ENCODE measurements at places on chromosomes 3 and 15.

DNA sequence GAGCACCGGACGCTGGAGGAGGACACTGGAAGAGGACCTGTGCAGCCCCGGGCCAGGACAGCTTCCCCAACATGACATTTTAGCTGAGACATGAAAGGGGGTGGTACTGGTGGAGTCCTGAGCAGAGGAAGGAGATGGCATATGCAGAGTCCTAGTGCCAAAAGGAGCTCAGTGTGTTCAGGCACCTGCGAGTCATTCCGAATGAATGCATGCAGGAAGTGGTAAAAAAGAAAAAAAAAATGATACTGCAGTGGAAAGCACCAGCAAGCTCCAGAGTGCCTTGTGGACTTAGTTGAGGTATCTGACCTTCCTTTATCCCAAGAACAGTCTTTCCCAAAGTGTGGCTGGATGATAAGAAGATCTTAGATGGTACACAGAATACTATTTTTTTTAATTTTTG lies 6.6 kb upstream of the ZNF148 start:
- peak; percentile 83 for DNase-seq

- DNase-seq, result no peak
These were observed 56.6 kb downstream of the RHCG start for GRCh38 chr15:89439764-89440163.

DNA sequence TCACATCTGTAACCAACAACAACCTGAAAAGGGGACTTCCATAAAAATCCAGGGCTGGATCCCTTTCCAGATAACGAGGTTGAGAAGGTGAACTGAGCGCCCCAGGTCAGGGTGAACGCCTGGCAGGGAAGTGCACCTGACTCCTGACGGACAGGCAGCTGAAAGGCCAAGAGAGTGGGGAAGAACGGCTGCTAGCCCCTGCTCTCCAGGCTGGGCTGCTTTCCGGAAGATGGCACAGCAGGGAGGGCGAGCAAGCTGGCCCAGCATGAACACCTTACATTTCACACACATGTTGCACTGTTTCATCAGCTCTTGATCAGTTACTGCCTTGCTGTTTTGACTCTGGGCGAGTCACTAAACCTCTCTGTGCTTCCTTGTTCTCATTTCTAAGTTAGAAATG lies 127.2 kb upstream of the IQSEC1 start:
- DNase-seq, result no peak

- peak; percentile 2 for DNase-seq
These were observed 247.9 kb downstream of the ZMAT3 start for GRCh38 chr3:178823591-178824246.

DNA sequence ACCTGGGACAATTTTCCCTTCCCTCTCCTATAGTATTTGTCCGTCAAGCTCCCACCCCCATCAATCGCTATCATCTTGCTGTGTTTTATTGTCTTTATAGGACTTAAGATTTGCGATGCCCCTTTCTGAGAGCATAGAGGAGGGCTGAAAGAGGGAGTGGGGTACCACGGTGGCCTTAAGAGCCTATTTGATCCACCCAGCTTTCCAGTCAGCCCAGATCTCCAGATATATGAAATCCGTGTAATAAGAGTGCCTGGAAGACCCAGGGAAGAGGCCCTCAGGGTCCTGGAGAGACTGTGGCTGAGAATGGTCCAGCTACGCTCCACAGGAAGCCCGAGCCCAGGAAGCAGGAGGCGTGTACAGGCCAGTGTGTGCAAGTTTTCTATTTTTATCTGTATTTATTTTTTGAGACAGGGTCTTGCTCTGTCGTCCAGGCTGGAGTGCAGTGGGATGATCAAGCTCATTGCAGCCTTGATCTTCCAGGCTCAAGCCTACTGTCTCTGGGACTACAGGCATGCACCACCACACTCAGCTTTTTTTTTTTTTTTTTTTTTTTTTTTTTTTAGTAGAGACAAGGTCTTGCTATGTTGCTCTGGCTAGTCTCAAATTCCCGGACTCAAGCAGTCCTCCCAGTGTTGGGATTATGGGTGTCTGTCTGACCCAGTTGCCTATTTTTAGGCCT lies 964 bp upstream of the NCKIPSD start:
- DNase-seq, result no peak

- no peak for DNase-seq
These were observed 84.2 kb downstream of the LRRC28 start for GRCh38 chr15:99335508-99335907.

DNA sequence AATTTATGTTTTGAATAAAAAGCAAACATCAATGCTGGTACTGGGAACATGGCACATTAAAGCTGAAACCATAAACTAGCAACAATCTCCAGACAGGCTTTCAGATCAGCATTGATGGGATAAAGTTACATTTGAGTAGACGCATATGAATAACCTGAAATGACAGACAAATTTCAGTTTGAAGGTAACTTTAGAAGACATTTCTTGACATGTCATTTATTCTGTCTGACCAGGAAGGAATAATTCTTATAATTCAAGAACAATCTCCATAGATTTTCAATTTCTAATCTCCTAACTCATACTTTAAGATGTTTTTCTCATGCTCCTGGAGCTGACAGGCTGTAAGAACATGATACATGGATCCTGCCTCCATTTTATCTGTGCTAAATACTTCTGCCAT lies 69.8 kb downstream of the PLCH1 start:
- no peak for DNase-seq

GRCh38 chr3:148023994-148024393 lies 614.8 kb downstream of the ZIC1 start:
- peak; percentile 56 for DNase-seq

DNA sequence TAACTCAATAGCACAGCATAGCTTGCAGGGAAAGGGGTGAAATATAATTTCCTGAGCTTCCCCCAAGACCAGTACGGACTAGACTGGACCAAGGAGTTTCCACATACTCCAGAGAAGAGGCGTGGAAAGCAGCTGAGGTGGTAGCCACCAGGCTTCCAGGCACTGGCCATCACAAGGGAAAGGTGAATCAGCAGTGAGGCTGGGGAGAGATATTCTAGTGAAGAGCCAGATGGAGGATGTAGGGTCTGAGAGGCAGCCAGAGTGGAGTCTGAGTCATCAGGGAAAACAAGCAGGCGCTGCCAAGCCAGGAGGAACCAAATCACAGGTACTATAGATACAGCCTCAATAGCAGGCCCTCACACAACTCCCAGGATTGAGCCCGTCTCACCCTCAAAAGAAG lies 9.6 kb upstream of the RASA2 start:
- peak; percentile 49 for DNase-seq

DNA sequence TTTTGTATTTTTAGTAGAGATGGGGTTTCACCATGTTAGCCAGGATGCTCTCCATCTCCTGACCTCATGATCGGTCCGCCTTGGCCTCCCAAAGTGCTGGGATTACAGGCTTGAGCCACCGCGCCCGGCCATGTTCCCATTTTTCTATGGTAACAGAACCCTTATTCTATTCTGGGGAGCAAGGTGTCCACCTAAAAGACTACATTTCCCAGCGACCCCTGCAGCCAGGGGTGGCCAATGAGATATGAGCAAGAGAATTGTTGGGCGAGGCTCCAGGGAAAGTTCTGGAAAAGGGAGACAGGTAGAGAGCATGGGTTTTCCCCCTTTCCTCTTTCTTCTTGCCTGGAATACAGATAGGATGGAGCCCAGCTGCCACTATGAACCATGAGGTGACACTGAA lies 96.9 kb downstream of the LINGO1 start:
- DNase-seq, result no peak

GRCh38 chr15:52199271-52199670 lies 8.1 kb upstream of the GNB5 start:
- DNase-seq, result no peak

DNA sequence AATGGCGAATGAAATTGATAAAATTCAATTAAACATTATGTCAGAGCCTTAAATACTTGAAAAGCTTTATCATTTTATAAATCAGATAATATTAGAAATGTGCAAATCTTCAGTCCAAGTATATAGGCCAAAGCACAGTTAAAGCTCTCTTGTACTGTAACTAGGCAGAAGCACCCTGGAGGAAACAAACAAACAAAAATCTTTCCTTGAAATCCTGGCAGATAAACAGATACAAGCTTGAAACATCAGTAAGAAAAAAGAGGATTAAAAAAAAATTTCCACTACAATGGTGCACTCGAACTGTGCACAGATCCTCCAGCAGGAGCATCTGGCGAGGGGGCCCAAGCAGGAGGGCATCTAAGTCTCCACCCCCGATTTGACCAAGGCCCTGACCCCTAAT lies 166.6 kb downstream of the PLD1 start:
- no peak for DNase-seq

GRCh38 chr3:98552232-98553020 lies 20.6 kb downstream of the GPR15 start:
- DNase-seq, result no peak

DNA sequence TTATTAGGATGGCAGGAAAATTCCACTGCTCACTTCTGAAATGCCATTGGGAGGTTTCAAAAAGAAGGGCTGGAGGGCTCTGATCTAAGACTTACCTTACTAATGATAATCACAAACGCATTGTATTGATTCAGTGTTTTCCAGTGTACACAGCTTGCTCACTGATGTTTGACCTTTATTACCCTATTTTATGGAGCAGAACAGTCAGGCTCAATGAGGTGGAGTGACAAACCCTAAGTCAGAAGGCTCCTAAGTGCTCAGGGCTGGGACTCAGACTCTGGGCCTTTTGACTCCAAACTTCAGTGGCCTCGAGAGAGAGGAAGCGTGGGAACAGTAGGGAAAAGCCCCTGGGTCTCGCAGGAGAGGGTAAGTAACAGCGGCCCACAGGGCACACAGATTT lies 20.3 kb upstream of the RAD18 start:
- no peak for DNase-seq

GRCh38 chr3:187773233-187774184 lies 28.2 kb upstream of the BCL6 start:
- DNase-seq, result no peak

GRCh38 chr3:45226206-45226915 lies at the start of gene TMEM158:
Gene TMEM158 (minus strand): TSS chr3:45226287. CDS start chr3:45226027, 260 bp downstream.
- peak; percentile 77 for DNase-seq

GRCh38 chr3:48407542-48408099 lies 22.3 kb downstream of the PLXNB1 start:
- DNase-seq, result no peak

- DNase-seq, result no peak
These were observed 242.6 kb upstream of the TPRG1 start for GRCh38 chr3:188929137-188929536.

DNA sequence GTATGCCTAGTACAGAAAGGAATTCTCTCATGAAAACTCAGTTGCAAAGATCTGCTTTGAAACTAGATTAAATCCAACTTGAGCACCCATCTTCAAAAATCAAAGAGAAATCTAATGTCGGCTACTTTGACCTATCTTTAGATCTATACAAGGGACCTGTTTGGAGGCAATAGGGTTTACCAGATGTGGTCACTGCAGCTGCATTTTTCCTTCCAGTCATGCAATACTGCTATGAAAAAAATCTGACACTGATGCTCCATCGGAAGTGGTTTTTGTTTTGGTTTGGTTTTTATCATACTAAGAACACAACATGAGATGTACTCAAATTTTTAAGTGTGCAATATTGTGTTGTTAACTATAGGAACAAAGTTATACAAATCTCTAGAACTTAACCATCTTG lies 169.5 kb downstream of the BCHE start:
- no peak for DNase-seq

DNA sequence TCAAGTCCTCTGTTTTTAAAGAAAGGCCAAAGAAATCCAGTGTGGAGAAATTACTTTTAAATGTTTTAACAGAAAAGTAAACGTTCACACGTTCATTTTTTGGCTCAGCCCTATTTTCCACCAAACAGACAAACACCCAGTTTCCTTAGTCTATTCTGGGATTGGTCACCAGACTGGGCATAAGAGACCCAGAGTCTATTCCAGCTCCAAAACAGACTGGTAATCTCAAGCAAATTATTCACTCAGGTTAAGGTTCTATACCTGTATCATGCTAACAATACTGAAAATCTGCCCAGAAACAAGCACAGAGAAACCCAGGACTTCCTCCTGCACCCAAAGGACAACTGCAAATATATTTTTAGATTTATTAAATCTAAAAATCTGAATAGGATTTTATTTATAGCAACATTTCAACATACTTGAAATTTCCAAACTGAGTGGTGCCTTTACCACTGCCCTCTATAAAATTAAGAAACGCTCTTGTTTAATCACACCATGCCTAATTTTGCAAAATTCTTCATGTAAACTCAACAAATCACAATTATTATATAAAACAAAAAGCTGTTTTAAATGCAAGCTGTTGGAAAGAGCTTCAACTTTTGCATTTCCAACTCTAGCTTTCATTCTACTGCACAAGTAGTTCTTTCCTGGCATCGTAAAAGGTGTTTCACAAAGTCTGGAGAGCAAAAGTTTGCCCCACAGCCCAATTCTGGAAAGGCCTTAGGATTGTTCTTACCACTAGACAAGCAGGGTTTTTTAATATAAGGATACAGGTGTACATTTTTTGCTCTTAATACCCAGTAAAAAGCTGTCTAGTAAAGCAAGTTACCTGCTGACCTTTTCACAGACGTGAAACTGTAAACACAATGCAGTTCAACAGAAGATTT lies 18.7 kb downstream of the ZNF148 start:
- no peak for DNase-seq

GRCh38 chr3:42007785-42008184 lies 45.9 kb upstream of the ULK4 start:
- DNase-seq, result no peak

DNA sequence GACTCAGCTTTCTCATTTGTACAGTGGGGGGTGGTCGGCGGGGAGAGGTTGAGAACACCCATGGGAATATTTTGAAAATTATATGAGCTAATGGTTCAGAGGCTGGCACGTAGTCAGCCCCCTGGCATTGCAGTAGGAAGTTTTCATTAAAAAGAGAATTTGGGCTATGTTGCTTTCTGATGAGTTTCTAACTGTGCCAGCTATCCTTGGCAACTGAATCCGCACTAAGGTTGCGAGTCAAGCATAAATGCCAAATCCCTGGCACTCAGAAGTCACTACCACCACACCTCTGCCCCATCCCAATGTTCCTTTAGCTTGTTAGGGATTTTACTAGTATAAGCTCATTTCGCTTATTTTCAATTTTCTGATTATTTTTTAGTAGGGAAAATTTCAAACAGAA lies 91.6 kb downstream of the DNASE1L3 start:
- no peak for DNase-seq

- DNase-seq, result no peak
These were observed 9.1 kb upstream of the NEK10 start for GRCh38 chr3:27378331-27378730.

GRCh38 chr15:25641762-25642161 lies 202.9 kb upstream of the UBE3A start:
- no peak for DNase-seq

GRCh38 chr3:49802719-49803464 lies at the start of gene INKA1:
Gene INKA1 (plus strand): TSS chr3:49803261. CDS start chr3:49803393, 132 bp downstream.
- peak; percentile 78 for DNase-seq

GRCh38 chr15:63439536-63440264 lies 58.1 kb upstream of the CA12 start:
- peak; percentile 69 for DNase-seq

GRCh38 chr3:6971933-6972332 lies 111.0 kb downstream of the GRM7 start:
- no peak for DNase-seq

DNA sequence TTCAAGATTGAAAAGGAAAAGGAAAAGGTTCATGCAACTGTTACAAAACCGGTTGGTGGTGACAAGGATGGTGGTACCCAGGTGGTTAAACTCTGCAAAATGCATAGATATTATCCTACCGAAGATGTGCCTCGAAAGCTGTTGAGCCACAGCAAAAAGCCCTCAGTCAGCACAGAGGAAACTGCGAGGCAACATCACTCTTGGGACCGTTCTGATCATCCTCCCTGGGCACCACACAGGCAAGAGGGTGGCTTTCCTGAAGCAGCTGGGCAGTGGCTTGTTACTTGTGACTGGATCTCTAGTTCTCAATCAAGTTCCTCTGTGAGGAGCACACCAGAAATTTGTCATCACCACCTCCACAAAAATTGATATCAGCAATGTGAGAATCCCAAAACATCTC lies 86.9 kb downstream of the PLCH1 start:
- DNase-seq, result no peak

GRCh38 chr3:185640308-185640707 lies 54.2 kb downstream of the SENP2 start:
- no peak for DNase-seq

All from fibroblast of skin of back (primary cell).